ENCODE measurements at places on chromosomes 11 and 22.

- DNase-seq, result no peak
Observed at GRCh38 chr11:121487191-121487590, 34.4 kb upstream of the SORL1-AS1 start.

- no peak for DNase-seq
Observed at GRCh38 chr11:22742157-22742613, 75.8 kb downstream of the GAS2 start.

DNA sequence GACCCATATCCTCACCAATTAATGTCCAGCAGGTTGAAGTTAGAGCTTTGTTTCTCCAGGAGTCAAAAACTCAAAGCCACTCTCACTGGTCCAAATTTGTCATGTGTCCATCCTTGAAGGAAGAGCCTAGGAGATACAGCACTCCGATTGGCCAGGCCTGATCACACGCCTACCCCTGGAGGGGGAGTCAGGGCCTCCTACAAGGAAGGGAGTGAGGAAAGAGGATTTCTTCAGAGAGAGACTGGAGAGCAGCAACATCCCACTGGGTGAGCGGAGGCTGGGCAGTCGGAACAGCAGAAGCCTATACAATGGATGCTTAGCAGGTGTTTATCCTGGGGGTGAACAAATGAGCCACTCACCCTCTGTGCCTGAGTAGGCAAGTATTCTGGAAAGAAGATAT, 113.9 kb downstream of the TRIM29 start:
- no peak for DNase-seq

DNA sequence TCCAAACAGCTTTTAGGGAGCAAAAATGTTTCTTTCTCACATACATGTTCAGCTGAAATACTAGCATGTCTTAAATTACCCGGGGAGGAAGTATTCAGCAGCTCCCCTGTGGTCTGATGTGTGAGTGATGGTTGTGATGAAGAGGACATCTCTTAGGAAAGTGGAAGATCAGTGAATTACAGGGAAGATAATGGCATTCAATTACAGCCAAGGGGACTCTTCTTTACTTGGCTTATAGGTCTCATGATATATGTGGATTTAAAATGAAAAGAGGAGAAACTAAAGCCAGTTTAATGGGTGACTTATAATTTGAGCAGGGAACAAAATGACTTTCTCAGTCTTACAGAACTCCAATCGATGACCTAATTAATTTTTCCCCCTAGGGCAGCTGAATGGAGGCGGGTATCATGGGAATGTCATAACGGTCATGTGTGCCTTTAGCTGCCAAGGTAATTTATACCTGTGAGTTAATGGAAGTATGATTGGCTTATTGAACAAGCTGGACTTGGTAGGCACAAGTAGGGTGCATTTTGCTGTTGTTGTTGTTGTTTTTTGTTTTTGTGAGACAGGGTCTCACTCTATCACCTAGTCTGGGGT, 198.8 kb downstream of the HIPK3 start:
- DNase-seq, result no peak

DNA sequence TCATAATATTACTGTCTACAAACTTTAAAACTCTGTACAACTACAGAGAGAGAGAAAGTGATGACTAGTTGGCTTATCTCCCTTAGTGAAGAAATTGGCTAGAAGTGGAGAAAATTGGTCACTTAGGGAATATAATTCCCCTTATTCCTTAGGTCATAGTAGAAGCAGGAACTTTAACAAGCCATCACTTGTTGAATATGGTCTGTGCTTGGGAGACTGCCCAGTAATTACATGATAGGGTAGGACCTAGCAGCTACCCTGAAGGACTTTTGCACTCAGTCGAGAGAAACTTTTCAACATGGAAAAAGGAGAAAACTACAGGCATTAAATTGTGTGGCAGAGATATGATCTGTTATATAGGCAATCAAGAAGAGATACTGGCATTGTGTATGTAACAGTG, 576.5 kb upstream of the CCDC90B start:
- DNase-seq, result no peak

- DNase-seq, result no peak
Observed at GRCh38 chr11:64356498-64357411, 2.2 kb upstream of the RPS6KA4 start.

GRCh38 chr11:8917157-8917825, 6.3 kb downstream of the AKIP1 start:
- no peak for DNase-seq

DNA sequence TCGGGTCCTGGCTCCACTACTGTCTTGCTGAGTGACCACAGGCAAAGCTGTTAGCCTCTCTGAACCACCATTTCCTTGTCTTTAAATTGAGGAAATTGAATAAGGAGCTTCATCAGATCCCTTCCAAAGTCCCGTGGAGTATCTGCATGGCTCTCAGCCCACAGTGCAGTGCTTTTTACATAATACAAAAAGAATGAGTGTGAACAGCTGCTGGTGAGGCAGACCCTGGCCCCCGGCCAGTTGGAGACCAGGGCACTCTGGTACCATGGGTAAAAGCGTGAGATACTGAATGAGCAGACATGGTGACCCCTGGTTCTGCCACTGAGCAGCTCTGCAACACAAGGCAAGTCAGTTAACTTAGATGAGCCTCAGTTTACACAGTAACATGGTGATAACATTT, 86.8 kb downstream of the GALNT18 start:
- DNase-seq, result no peak

DNA sequence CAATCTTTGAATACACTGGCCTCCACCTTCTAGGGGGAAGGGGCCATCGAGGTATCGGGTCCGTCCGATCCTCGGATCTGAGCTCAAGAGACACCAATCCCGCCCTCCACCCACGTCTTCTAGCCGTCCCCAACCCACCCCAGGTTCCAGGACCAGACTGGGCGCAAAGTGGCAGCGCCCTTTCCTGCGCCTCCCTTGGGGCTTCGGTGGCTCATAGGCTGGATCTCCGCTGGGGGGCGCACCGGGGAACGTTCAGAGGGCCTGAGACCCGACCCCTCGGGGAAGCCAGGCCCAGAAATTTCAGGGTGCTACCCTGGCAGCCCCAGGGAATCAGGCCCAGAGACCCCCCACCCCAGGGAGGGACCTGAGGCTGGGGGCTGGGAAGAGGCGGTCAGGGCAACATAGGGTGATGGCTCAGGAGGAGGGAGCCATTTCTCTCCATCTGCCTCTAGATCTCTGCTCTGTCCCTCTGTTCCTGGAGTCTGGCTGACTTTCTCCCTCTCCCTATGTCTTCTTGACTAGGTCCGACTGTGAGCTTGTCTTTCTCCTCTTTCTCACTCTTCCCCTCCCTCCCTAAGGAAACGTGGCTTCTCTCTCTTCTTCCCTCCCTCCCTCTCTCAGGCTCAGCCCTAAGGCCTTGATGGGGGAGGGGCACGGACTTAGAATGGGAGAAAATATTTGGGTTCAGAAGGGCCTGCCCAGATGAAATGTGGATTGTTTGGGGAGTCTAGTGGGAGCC, 1.1 kb downstream of the CREB3L1 start:
- DNase-seq, result peak; percentile 13

GRCh38 chr11:20634044-20634443, 34.6 kb downstream of the SLC6A5 start:
- DNase-seq, result no peak

DNA sequence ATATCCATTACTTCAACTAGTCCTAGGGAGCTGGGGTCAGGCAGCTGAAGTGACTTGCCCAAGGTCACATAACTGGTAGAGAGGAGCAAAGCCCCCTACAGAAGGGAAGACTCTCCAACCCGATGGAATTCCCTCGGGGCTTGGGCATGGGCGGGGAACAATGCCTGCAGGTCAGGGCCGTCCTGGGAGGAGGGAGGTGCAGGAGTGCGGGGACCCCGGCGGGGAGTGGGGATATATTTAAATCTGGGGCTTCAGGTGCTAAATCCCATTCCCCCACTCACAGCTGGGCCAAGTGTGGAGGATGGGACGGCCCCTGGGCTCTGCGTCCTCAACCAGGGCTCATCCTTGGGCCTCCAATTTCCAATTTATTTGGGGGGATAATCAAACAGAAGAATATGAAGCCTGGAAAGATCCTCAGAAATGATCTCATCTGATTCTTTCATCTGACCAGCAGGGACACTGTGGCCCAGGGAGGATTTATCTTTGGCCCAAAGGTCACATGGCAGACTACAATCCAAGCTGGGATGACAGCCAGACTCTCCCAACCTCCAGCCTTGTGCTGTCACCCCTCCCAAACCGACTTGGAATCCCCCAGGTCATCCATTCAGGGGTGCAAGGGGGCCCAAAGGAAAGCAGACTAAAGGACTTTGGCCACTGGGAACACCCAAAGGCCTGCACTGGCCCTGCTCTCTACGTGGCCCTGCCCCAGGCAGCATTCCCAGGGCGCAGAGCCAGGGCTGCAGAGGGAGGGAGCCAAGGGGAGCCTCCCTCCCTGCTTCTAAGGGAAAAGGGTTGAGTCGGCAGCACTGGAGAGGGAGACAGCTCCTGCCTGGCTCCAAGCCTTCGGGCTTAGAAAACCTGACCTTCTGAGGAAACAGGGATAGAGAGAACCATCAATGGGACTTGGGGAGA, 8.7 kb upstream of the C1QTNF6 start:
- DNase-seq, result no peak

DNA sequence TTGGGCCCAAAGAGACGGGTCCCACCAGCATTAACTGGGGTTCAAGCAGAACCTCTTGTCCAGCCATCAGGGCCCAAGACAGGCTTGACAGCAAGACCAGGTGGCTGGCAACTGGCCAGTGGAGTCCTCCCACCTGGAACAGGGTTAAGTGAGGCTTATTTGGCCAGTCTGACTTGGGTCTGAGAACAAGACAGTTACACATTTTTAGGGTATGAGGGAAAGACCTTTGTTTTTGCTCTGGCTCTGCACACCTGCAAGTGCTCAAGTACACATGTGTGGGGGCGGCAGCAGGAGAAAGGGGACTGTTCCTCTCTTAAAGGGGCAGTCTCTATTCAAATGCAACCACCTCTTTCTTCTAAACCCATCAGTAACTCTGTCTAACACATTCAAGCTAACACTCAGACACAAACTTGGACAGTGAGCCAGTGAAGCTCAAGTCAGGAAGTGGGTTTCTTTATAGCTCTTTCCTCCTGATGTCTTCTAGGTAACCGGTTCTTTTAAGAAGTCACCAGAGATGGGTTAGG, 116.2 kb downstream of the ETS1 start:
- DNase-seq, result peak; percentile 47

DNA sequence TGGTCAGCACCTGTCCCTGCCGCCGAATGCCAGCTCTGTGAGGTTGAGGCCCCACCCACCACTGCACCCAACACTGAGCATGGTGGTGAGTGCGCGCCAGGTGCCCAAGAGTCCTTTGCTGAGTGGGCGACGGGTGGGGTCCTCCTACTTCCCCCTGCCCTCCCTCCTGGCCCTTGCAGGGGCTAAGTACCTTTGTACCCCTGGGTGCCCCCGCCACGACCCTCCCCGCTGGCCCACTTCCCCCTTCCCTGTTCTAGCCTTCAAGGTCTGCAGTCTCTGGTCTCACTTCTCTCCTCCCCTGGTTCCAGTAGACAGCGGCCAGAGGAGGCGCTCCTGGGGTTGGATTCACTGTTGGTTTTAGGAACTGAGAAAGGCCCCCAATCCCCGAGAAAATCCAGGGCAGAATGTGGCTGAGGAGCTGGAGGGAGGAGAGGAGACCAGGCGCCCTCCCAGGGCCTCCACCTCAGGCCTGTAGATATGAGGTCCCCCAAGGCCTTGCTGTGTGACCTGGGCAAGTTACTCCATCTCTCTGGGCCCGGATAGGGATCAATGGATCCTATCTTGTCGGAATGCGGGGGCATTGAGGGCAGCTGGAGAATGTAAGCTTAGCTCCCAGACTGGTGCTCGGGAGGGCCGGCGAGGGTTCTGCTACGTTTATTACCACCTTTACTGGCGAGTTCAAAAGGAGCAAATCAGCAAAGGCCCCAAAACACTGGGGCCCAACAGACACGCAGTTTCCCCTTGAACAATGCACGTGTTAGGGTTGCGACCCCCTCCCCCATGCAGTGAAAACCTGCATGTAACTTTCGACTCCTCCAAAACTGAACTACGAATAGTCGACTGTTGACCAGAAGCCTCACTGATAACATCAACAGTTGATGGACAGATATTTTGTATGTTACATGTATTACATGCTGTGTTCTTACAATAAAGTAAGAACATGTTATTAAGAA, 31.9 kb upstream of the SMIM38 start:
- DNase-seq, result no peak

- no peak for DNase-seq
Observed at GRCh38 chr11:133965031-133965601, 8.3 kb upstream of the IGSF9B start.

- no peak for DNase-seq
Observed at GRCh38 chr11:45385844-45386243, 99.7 kb upstream of the SYT13 start.

- no peak for DNase-seq
Observed at GRCh38 chr11:126992065-126992803, 8.3 kb downstream of the KIRREL3 start.

- DNase-seq, result no peak
Observed at GRCh38 chr11:3095712-3096361, 38.6 kb upstream of the CARS1 start.

GRCh38 chr22:37160027-37160426, 10.3 kb upstream of the IL2RB start:
- no peak for DNase-seq

DNA sequence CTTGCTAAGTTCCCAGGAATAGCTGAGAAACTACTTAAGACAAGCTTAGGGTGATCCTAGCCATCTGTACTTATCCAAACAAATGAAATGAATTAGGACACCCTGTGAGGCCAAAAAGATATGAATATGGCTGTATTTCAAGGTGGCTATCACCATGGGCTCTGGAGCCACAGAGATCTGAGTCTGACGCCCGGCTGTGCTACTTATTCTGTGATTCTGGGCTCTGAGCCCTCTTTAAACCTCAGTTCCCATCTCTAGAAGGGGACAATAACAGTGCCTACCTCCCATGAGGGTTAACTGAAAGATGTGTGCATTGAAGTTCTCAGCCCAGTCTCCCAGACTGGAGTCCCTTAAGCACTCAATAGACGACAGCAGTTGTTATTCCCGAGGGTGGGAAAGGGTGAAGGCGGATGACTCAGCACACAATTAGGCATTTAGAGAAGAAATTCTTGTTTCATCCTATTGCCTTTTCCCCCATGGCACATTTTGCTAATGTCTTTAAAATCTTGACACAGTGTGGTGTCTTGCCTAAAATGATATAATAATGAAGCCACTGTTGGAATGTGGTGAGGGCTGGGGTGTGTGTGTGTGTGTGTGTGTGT, 132.5 kb downstream of the ADAMTS15 start:
- DNase-seq, result no peak

DNA sequence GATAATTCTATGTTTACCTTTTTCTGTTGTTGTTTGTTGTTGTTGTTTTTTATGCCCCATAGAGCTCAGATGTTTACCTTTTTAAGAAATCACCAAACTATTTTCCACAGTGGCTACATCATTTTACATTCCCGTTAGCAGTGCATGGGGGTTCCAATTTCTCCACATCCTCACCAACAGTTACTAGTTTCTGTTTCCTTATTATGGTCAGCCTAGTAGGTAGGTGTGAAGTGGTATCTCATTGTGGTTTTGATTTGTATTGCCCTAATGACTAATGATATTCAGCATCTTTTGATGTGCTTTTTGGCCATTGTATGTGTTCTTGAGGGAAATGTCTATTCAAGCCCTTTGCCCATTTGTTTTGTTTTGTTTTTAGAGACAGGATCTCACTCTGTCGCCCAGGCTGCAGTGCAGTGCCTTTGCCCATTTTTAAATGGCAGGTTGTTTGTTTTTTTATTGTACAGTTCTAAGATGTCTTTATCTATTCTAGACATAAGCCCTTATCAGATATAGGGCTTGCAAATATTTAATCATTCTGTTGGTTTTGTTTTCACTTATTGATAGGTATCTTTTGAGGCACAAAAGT, 27.5 kb downstream of the CHEK2 start:
- no peak for DNase-seq
